ENCODE measurements at places on chromosomes 16 and 17.

GRCh38 chr16:65327346-65327745 lies 205.5 kb upstream of the CDH11 start:
- DNase-seq = no peak

- DNase-seq = no peak
Measured at GRCh38 chr16:72444696-72445095, 272.7 kb upstream of the PMFBP1 start.

DNA sequence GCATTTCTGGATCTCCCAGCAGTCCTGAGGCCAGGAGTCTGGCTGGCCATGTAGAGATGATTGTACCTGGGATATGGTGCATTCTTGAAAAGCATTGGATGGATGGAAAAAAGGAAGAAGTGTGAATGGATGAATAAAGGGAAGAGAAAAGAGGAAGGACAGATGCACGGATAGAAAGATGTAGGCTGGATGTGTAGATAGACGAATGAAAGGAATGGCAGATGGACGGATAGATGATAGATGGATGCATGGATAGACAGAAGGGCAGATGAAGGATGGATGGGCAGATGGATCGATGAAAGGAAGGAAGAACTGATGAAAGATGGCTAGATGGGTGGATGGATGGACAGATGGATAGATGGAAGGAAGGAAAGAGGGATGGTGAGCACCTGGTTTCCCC lies 210.9 kb downstream of the MSI2 start:
- DNase-seq = no peak

GRCh38 chr16:51553910-51554309 lies 402.8 kb upstream of the SALL1 start:
- DNase-seq = no peak

GRCh38 chr17:35641032-35641431 lies 53.9 kb downstream of the AP2B1 start:
- DNase-seq = no peak

- no peak for DNase-seq
Measured at GRCh38 chr17:192666-193425, 11.4 kb upstream of the DOC2B start.

DNA sequence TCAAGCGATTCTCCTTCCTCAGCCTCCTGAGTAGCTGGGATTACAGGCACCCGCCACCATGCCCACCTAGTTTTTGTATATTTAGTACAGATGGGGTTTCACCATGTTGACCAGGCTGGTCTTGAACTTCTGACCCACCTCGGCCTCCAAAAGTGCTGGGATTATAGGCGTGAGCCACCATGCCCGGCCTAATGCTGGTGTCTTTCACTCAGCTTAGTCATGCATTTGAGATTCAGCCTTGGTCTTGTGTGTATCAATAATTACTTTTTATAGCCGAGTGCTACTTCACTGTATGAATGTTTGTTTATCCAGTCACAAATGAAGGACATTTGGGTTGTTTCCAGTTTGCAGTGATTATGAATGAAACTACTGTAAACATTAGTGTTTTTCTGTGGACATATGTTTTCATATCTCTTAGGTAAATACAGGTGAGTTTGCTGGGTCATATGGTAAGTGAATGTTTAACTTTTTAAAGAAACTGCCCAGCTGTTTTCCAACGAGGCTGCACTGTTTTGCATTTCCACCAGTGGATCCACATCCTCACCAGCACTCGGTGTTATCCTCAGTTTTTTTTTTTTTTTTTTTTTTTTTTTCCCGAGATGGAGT lies 11.0 kb upstream of the PLCG2 start:
- no peak for DNase-seq

DNA sequence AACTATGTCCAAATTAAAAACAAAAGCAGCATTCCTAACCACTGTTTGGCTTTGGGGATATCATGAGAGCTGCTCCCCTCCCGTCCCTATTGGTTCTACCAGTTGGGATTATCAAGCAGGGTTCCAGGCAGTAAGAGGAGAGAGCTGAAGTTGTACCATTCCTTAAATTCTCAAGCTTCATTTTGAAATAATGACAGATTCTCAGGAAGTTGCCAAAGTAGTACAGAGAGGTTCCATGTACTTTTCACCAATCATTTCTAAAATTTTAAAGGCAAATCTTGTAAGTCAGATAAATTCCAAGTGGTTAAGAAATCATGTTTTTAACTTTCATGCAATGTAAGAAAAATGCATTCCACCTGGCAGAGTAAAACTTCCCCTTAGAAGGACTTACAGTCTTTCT lies 36.9 kb downstream of the TEX2 start:
- peak; percentile 17 for DNase-seq

- DNase-seq = peak; percentile 52
Measured at GRCh38 chr17:50289278-50289677, 15.0 kb downstream of the TMEM92 start.
